Stimulated activated CD8-positive, alpha-beta memory T cell treated with anti-CD3 and anti-CD28 coated beads, Interleukin-4, amount 100 ng/mL, for 24 hours (primary cell): ENCODE measurements at places on chromosomes 2 and 18.

GRCh38 chr2:128594953-128595677 is 276.4 kb upstream of the HS6ST1 start:
- DNase-seq, result no peak

GRCh38 chr2:28567061-28567471 is 71.2 kb downstream of the PLB1 start:
- DNase-seq, result no peak

GRCh38 chr18:8049147-8049546 is 482.0 kb downstream of the PTPRM start:
- DNase-seq, result no peak

GRCh38 chr18:75654851-75655751 is 227.6 kb upstream of the SMIM21 start:
- DNase-seq, result no peak

GRCh38 chr18:25798046-25798445 is 292.4 kb downstream of the SS18 start:
- no peak for DNase-seq
